ENCODE measurements at places on chromosomes 6 and 20.

DNA sequence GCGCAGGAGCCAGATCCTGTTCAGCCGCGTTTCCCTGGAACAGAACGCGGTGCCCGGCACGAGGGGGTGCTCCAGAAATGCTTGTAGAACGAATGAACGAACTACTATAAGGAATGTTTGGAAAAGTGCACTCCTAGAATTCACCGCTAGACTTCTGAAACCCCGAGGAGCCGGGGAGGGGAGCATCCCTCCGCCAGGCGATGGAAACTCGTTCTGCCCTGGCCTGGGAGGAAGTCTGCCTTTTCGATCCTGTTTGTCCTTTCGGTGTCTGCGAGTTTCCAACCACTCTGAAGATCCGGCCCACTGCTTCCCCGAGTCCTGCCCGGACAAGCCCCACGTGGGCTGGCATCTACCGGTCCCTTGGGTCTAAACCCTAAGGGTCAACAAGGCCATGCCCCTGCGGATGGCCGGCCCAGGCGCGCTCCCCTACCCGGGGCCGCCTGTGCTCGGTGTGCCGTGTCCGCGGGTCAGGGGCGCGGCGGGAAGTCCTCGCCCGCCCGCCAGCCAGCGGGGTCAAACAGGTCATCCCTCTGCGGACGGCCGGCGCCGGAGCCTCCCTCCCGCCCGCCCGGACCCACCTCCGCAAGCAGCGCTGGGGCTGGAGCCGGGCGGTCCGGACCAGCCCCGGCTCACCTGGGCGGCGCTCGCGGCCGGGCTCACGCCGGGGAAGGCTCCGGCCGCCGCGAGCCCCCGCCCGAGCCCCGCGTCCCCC lies 526 bp downstream of the SULF2 start:
- no peak for DNase-seq

- DNase-seq: no peak
These were observed 611.7 kb downstream of the UTRN start for GRCh38 chr6:144896871-144897270.

DNA sequence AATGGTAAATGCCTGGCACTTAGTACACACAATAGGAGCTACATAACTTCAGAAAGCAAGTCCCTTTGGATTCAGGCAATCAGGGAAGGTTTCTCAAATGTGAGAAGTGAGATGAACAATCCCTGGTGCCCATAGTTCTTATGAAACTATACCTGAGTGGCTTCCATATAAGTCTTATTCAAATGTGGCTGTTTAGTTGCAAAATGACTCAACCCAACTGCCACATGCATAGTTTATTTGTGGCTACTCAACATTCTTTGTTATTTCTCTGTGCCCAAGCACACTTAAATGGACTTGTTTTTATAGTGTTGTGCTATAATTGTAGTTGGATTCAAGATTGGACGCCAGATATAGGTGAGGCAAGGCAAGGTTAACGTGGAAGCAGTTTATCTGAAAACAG lies 93.7 kb upstream of the ATXN1 start:
- peak; percentile 14 for DNase-seq

DNA sequence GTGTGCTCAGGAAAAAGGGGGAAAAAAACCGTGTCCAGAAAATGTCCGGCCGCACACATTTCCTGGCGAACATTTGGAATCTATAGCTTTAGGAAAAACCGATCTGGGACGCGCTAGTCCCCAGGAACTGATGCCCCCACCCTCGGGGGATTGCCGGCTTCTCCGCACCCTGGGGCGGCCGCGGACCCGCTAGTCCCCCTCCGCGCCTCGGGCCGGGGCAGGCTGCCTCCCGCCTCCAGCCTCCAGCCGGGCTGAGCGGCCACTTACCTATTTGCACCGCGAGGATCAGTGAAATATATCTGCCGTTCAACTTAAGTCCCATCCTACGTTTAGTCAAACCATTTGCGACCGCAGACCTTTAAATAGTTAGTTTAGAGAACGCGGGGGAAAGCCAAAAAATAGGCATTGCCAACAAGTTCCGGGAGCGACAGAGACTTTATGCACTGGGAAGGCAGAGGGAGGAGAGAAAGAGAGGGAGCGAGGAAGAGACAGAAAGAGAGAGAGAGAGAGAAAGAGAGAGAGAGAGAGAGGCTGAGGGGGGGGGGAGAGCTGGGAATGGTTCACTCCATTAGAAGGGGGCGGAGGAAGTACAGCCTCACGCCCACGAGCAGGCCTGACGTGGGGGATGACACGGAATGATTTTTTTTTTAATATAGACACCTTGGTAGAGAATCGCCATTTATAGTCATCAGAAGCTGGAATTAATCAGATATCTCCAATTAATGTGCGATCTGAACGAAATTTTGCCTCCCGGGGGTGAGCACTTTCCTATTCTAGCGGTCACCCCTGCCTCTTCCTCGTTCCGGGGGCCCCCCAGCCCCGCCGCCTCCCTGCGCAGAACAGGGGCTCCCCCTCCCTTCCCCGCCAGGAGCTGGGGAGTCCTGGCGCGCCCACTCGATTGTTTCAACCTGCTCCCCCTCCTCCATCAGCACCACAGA lies at the start of gene NRN1:
Gene NRN1 (minus strand): TSS at position 498 of the 938 bp plus-strand sequence. CDS start 176 bp downstream, at position 322.
- DNase-seq: no peak

DNA sequence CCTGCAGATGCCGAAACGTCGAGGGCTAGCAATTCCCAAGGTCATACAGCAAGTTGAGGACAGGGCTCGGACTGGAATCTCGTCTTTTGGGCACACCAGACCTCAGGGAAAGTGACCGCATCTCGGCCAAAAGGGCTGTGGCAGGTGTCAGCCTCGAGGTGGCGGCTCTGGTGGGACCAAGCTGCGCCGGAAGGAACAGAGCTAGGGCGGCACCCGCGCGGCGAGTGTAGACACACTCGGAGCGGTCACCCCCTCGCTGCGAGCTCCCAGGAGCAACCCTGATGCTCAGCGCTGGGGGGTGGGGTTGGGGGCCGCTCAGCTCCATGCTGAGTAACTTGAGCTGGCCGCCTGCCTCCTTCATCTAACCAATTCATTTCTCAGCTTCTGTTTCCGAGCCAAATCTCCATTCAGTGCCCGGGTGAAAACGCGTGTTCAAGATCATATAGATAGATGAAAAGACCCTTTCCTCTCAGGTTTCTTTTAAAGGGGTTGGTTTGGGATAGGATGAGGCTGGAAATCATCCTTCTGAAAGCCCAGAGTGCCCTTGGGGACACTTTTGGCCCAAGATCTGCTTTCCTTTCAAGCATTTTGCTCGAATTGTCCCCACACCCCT lies 2.2 kb upstream of the TUBB2B start:
- no peak for DNase-seq

DNA sequence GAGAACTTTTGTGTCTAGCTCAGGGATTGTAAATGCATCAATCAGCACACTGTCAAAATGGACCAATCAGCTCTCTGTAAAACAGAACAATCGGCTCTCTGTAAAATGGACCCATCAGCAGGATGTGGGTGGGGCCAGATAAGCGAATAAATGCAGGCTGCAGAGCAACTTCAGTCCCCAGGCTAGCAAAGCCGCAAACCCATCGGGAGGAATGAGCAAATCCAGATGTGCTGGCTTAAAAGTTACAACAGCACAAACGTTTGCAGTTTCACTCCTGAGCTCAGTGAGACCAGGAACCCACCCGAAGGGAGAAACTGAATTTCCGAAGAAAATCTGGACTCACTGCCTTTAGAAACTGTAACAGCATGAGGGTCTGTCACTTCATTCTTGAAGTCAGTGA lies 21.9 kb upstream of the MBOAT1 start:
- DNase-seq: no peak

DNA sequence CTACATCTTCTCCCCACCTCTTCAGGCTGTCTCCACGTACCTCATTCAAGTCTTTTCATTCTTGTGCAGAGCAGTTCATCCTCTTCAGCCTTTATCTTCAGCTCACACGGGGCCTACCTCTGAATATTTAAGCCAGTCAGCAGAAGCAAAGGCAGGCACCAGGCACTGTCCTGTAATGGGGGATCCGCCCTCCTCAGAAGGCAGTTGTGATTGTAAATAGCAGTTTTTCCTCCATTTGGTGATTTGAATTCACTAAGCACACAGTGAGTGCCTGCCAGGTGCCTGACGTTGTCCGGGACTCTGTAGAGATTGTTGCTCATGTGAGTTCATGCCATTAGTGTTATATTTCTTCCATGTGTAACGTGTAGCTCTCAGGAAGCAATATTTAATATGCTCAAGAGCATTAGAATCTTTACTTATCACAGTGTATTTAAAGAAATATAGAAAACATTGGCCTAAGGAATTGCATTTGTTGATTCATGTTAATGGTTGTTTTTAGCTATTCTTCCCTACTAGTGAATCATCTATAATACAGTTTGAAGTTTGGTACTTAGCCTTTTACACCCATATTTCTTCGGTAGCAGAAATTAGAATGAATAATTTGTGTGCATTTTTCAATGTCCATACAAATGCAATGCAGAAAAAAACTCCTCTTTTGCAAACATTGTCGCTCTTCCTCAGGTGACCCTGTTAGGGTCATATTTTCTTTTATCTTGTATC lies 17.9 kb downstream of the BPHL start:
- no peak for DNase-seq

- no peak for DNase-seq
These were observed 234.3 kb downstream of the PLCB1 start for GRCh38 chr20:8366303-8366923.

DNA sequence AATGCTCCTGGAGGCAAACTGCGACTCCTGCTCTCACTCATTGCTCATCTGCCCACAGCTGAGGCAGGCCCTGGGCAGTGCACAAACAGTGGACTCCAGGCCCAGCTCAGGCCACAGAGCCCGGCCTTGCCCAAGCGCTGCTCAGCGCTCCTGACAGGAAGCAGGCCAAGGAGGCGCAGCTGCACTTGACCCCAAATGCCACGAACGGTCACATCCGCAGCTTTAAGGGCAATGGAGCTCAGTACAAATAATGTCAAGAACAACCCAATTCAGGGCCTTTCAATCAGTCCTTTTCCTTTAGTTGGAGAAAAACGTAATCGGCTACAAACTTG lies 33.8 kb downstream of the RRBP1 start:
- DNase-seq: no peak

DNA sequence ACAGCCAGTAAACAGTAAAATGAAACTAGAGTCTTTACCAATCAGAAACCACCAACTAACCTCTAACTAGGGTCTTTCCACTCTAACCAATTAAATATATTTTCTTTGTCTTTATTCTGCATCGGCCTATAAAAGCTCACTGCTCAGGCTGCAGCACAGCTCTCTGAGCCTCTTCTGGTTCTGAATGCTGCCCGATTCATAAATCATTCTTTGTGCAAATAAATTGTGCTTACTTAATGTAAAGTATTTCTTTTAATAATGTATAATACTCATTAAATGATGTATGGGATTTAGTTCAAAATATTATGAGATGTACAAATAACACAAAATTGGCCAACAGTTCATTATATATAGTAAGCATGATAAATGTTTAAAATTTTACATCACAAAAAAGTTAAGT lies 7.9 kb downstream of the IBTK start:
- DNase-seq: no peak

All from epithelial cell of prostate (primary cell).